ENCODE measurements at places on chromosomes 6 and 20. TPM values are rescaled to one million over a fixed set of nuclear protein-coding genes. Genes with fewer than 3 reads are reported as not detected.

MCHR2 gene
- total RNA-seq: not detected

BPIFB4 gene
- total RNA-seq: not detected

HAO1 gene
- total RNA-seq: not detected

PRELID3B gene
- 29.8 TPM for total RNA-seq

FAM83B gene
- 0.91 TPM for total RNA-seq

TRDN gene
- not detected for total RNA-seq

BANF2 gene
- total RNA-seq: not detected

PLG gene
- not detected for total RNA-seq

MEP1A gene
- not detected for total RNA-seq

TRPC4AP gene
- 78.5 TPM for total RNA-seq

CST3 gene
- total RNA-seq: 801 TPM

ELOVL4 gene
- 9.0 TPM for total RNA-seq

KCNQ5 gene
- 0.32 TPM for total RNA-seq

ESR1 gene
- total RNA-seq: 0.13 TPM

KHDRBS2 gene
- not detected for total RNA-seq

TCEA2 gene
- 20.3 TPM for total RNA-seq

VGLL2 gene
- total RNA-seq: not detected

ZNF335 gene
- 17.7 TPM for total RNA-seq

UBE2C gene
- 110 TPM for total RNA-seq

BHLHE23 gene
- not detected for total RNA-seq

PPIL1 gene
- total RNA-seq: 17.8 TPM

DSP gene
- 2.2 TPM for total RNA-seq

EYS gene
- total RNA-seq: not detected

SDCBP2 gene
- total RNA-seq: 1.8 TPM

MKKS gene
- 8.4 TPM for total RNA-seq

WFDC10A gene
- total RNA-seq: not detected

TRMT6 gene
- 11.0 TPM for total RNA-seq

DPM1 gene
- total RNA-seq: 49.7 TPM

C6orf163 gene
- 0.13 TPM for total RNA-seq

CFAP61 gene
- total RNA-seq: not detected

FERMT1 gene
- total RNA-seq: 13.2 TPM

OOEP gene
- total RNA-seq: not detected

TSPYL4 gene
- total RNA-seq: 10.6 TPM
